ENCODE measurements at places on chromosomes 1 and 21.

DNA sequence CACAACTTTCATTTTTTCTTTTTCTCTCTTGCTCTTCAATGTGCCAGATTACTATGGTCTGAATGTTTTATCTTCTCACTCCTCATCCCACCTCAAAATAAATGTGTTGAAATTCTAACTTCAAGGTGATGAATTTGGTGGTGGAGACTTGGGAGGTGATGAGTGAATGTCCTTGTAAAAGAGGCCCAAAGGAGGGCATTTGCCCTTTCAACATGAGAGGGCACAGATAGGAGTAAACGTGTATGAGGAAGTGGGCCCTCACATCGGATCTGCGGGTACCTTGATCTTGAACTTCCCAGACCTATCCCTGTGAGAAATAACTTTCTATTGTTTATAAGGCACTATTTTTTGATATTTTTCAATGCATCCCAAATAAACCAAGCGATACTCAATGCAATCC lies 412.3 kb upstream of the ADGRL2 start:
- no peak for DNase-seq

DNA sequence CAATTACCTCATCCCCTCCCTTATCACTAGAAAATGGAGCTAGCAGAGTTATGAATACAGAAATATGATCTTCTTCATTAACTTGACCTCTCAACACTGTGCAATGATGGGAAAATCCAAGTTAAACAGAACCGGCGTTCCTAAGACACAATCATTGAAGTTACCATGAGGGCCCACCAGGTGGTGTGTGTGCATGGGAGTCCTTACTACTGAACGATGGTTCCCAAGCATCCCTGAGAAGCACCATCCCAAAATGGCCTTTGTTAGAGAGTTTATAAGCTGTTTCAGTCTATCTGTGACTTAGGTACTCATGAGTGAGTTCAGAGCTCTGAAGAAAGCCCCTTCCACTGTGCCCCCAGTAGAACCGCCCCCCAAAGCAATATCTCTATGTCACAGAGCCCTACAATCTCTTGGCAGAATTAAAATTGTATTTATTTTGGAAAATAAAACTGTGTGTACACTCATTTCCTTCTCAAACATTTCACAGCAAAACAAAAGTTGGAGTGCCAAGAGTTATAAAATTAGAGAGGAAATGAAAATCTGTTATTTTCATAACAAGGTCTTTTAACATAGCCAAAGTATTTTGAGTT lies 56.8 kb downstream of the PLD5 start:
- DNase-seq: peak; percentile 27

- DNase-seq: no peak
Measured at GRCh38 chr1:114505148-114505561, 5.8 kb downstream of the TRIM33 start.

GRCh38 chr21:35159881-35160280 lies 110.8 kb upstream of the RUNX1 start:
- DNase-seq: no peak

All from activated CD4-positive, alpha-beta T cell treated with anti-CD3 and anti-CD28 coated beads, Interleukin-10, Interleukin-2, amounts not matched to agents 100 ng/mL and 50 ng/mL, durations not matched to agents 16 hours and 8 hours (primary cell).